ENCODE measurements at places on chromosomes 12 and 14. TPM values are rescaled to one million over a fixed set of nuclear protein-coding genes. Genes with fewer than 3 reads are reported as not detected.
A peak's percentile ranks its signal among the peaks of the same experiment; 100 is the strongest.

DNA sequence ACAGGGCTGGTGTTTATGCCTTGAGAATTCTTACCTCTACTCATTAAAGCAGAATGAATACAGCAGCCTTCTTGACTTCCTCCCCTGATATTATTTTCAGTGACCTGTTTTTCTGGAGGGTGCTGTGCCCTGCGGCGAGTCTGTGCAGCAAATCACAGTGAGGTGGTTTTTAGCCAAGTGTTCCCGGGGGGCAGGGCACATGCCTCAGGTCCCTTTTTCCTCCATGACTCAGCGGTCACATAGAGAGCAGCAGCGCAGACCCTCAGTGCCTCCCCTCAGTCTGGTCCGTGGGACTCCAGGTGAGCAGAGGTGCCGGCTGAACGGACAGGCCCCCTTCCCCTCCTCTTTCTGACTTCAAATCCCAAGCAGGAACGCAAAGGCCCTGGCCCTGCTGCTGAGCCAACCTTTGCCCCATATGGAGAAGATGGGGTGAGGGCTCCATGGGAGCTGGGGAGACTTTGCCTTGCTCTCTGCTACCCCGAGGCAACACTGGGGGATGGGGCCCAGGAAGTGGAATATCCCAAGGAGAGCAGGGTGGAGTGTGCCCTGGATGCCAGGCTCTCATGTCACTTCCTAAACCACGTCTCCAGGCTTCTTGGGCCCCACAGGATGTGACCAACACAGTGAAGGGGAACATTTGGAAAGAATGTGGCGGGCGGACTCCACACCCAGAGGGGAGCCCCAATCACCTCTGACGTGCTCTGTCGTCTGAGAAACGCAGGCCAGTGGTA, 90.0 kb downstream of the DHRS2 start:
- no peak for DNase-seq

DNA sequence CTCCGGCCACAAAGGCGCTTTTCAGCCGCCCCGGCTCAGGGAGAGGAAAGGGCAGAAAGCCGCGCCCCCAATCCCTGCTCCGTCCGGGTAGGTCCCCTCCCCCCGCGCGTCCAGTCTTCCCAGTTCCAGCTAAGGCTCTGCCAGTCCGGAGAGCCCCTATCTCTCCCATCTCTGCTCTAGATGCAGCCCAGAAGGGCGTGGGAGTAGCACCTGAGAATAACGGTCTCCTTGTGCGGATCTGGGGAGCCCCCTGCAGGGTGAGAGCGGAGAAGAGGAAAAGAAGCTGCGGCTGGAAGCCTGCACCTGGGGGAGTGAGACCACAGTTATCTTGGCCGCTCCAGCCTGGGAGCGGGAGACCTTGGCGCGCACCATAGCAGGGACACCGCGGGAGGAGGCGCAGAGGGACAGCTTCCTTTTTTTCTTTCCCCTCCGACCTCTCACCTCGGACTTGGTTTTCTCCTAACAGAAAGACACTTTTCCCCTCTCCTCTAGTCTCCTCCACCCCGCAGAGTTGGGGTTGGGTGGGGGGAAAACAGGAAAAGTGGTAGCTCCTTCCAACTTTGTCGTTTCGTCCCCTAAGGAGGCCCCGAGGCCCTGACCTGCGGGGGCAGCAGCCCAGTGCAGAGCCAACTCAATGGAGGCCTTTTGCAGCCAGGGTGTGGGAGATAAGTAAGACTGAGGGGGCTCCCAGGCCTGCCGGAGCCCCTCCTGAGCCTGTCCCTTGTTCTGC, 2.4 kb downstream of the DHH start:
- DNase-seq = peak; percentile 65

GRCh38 chr14:72894623-72895378, 900 bp upstream of the DPF3 start:
- DNase-seq = no peak

- peak; percentile 51 for DNase-seq
Observed at GRCh38 chr14:68814539-68815297, 21.9 kb upstream of the ZFP36L1 start.

- DNase-seq = no peak
Observed at GRCh38 chr12:95962222-95962621, 19.1 kb downstream of the AMDHD1 start.

DNA sequence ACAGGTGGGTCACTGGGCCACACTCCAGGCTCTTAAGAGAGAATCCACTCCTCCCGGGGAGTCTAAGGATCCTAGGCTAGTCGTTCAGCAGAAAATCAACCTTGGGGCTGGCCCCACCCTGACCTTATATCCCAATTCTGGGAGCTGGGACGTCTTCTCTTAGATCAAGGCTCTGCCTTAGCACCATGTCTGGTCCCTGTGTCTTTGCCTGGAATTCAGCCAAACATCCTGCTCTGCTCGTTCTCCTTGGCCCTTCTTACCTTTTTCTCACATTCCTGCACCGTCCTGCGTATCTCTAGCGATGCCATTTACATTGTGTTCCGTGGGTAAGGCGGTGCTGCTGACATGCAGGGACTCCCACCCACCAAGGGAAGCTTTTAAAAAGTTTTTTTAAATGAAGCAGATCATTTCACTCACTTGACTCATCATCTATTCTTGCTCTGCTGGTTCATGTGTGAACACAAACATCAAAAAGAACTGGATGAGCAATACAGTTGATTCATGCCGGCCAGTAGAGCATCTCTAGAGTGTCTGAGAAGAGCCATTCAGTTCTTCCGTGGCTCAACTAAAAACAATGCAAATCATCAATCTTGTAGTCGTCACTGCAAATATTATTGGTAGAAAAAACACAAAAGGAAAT, 50.2 kb downstream of the KCNK13 start:
- no peak for DNase-seq

- no peak for DNase-seq
Observed at GRCh38 chr12:109098183-109098604, 797 bp downstream of the UNG start.

DNA sequence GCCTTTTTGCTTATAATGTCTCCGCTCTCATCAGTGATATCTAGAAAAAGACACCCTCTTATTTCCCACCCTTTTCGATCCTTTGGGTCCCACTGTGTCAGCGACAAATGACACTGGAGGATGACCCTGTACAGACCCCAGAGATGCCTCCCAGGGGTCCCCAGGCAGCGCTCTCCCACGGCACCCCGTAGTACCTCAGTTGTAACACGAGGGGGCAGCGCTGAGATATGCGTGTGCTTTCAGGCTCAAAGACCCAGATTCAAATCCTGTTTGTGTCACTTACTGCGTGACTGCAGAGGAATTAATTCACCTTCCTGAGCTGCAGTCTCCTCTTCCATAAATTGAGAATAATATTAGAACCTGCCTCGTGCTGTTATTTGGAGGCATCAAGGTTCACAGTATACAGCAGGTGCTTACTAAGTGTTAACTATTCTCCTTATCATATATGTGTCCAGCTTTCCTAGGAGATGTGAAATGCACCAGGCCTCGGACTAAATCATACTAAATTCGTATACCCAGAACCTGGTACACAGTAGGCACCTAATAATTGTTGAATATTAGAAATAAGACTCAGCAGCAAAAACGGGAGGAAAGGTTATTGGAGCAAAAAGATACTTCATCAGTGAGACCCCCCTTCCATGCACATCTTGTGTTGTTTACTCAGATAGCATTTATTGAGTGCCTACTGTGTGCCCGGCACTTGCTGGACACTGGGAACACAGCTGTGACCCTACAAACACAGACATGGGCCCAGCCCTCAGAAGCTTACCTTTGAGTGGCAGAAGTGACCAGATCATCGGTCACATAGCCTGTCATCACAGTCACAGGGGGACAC, 99.9 kb downstream of the PHETA1 start:
- no peak for DNase-seq

DNA sequence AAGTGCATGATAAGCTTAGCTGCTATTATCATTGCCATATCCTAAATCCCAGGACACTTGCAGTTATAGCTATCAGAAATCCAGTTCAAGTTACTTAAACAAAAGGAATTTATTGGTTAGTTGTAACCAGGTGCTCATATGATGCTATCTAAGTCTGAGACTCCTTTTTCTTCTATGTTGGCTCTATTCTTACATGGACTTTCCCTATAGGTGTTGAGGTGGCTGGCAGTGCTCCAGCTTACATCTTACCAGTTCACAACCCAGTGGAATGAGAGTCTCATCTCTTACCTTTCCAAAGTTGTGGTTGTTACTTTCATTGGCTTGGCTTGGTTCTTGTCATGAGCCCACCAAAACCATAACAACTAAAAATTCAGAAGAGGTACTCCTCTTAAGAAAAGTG, 94.6 kb downstream of the DACT1 start:
- no peak for DNase-seq

DNA sequence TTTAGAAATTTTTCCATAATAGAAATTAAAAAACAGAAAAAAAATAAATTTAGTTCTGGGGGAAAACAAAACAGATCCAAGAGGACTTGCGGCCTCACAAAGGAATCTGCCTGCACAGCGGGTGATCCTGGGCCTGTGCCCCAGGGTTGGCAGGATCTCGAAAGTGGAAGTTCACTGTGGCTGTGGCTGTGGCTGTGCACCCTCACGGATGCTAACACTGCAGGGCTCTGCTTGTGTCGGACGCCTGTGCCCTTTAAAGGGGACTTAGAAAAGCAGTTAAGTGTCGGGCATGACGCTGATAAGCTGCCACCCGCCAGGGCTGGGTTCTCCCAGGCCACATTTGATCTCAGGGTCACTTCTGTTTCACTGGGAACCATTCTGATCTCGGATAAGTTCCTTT, 209.1 kb downstream of the TTC7B start:
- DNase-seq = no peak

- no peak for DNase-seq
Observed at GRCh38 chr12:19675361-19675760, 236.1 kb downstream of the AEBP2 start.

DNA sequence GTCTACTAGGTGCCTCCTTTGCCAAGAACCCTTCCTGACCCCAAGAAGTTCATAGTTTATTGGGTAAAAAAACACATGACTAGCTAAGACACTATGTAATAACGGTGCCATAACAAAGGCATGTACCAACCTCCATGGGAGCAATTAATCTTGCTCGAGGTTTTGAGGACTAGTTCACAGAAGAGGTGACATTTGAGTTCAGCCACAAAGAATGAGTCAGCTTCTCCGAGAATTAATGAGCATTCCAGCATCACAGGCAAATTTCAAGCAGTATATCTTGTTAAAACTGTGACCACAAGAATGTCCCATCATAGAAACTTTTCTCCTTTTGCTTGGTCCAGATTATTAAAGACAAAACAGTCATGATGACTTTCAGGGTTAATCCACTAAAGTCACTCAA, 113.0 kb upstream of the RAP1B start:
- no peak for DNase-seq

DNA sequence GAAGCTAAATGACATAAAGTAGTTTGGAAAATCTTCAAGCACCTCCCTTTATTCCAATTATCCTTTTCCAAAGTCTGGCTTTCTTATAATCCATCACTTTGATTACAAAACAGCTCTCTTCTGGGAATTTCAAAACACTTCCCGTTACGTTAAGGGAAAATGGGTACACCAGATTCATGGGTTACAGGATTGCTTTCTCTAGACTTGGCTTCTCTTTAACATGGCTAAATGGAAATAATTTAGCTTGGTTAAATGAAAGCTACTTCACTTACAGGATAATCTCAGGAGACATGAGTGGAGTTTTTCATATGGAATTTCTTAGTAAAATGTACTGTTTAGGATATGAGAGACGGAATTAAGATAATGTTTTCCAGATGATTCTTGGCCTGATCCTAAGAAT, 14.7 kb downstream of the GSTZ1 start:
- DNase-seq = no peak

GRCh38 chr12:32496946-32497345, 97.6 kb downstream of the FGD4 start:
- no peak for DNase-seq

DNA sequence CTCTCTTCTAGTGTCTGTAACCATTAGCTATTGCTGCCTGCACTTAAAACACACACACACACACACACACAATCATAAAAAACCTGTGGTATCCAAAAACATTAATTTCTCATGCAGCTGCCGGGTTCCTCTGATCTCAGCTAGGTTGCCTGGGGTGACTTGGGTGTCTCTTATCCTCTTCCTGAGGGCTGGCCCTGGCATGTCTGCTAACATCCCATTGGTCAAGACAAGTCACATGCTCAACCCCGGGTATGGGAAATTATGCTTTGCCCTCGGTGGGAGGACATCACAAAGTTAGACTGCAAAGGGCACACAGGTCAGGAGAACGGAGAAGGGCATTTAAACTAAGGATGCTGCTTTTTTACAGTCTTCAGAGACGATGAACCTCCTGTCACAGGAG, 55.7 kb downstream of the TRPV4 start:
- DNase-seq = no peak

DNA sequence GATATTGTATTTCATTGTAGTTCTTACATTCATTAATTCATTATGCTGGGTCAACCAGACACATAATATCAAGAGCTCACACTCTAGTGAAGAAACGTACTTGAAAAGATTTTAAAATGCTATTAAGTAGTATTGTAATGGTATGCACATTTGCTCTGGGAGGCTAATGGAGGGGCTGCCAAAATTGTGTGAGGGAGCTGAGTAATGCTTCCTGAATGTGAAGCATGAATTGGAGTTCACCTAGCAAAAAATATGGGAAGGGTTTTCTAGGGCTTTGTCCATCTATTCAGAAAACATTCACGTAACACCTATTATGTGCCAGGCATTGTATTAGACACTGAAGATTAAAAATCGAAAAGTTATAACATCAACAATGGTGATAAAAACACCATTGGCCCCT, 403.8 kb upstream of the PDE3A start:
- DNase-seq = no peak

- no peak for DNase-seq
Observed at GRCh38 chr12:45254254-45254653, 38.4 kb downstream of the ANO6 start.

CEBPE gene
- not detected for total RNA-seq

ADAMTS20 gene
- not detected for total RNA-seq

PSMB11 gene
- total RNA-seq = not detected

AICDA gene
- not detected for total RNA-seq

ADAM21 gene
- total RNA-seq = not detected

FAM186B gene
- total RNA-seq = 0.78 TPM

PPP1R36 gene
- not detected for total RNA-seq

ZFYVE26 gene
- 24.1 TPM for total RNA-seq

ATF7IP gene
- total RNA-seq = 44.7 TPM

DPPA3 gene
- not detected for total RNA-seq

ESR2 gene
- total RNA-seq = 0.16 TPM

TAS2R8 gene
- 0.50 TPM for total RNA-seq

INHBC gene
- total RNA-seq = not detected
